CD4-positive, alpha-beta T cell treated with Interleukin-6 for 4 hours (primary cell): ENCODE measurements at places on chromosomes 7 and 10.

GRCh38 chr7:132390705-132391104 is 185.6 kb downstream of the PLXNA4 start:
- no peak for DNase-seq

DNA sequence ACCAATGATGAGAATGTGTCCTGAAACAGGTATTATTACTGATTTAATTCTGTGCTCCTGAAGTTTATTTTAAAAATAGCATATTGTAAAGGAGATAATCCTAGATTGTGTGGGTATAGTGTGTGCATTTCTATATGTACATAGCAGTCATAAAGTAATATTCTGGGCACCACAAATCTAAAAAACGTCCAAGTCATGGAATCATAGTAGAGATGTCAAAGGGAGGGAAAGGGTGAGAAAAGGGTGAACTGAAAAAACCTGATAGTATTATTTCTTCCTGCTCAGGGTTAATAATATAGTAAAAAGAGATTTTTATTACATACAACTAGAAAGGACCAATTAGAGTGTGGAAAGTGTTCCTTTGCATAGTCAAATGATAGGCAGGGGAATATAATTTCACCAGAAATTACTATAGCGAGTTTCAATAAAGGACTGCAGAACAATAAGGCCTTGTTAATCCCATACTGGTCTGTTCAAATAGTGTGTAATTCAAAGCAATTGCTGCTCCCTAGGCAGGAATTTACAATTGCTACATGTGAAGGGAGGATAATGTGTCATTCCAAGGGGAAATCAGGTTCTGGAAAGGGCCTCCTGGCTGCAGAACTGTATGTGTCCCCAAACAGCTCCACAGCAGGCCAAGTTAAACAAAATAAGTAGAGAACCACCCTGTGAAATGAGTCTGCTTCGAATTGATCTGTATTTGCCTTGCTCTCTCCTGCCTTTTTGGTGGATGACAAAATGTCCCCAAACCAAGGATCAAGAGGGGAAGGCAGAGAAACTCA is 42.5 kb upstream of the KMT2E start:
- no peak for DNase-seq

DNA sequence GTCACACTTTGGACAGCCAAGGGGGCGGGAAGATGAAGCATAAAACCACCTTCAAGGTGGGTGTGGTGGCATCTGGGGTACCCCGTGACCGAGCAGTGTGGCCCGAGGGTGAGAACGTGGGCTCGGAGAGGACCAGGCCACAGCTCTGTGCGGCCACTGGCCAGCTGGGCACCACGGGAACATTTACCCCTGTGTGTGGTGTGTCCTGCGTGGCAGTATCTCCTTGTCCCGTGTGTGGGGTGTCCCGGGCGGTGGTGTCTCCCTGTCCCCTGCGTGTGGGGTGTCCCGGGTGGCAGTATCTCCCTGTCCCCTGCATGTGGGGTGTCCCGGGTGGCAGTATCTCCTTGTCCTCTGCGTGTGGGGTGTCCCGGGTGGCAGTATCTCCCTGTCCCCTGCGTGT is 570.3 kb downstream of the DNAJB6 start:
- DNase-seq = no peak

DNA sequence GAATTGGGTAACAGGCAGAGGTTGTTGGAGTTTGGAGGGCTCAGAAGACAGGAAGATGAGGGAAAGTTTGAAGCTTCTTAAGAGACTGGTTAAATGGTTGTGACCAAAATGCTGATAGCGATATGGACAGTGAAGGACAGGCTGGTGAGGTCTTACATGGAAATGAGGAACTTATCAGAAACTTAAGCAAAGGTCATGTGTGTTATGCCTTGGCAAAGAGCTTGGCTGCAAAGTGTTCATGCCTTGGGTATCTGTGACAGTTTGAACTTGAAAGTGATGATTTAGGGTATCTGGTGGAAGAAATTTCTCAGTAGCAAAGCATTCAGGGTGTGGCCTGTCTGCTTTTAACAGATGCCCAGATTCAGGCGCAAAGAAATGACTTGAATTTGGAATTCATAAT is 64.5 kb upstream of the EEPD1 start:
- DNase-seq = no peak

DNA sequence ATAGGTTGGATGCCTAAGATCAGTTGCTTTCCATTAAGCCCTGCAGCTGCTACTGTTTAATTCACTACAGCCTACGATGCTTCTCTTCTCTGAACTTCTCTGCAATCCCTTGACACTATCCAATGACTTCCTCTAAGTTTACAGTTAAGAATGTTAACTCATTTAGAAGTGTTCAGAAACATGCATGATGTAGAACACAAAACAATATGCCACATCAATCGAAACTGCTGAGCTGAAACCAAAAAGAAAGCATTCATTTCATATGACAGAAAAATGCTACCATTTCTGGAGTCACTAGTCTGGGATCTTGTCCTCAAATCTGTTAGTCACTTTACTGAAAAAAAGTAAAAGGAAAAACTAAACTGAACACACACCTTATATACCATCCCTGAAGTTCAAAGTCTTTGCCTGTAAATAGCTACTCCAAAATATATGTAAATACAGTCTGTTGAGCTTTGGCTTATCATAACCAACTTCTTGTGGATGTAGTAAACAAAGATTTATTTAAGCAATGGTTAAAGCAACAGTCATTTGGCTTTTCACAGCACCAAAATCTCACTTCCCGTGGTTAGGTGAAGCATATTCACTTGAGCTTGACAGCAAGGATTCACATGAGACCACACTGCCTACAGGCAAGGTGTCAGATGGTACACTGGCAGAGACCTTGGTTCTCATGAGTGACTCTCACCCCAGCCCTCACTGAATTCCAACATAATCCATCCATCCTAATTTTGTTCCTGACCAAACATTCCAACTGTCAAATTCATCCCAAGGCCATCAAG is 187.0 kb downstream of the PPP1R17 start:
- no peak for DNase-seq

DNA sequence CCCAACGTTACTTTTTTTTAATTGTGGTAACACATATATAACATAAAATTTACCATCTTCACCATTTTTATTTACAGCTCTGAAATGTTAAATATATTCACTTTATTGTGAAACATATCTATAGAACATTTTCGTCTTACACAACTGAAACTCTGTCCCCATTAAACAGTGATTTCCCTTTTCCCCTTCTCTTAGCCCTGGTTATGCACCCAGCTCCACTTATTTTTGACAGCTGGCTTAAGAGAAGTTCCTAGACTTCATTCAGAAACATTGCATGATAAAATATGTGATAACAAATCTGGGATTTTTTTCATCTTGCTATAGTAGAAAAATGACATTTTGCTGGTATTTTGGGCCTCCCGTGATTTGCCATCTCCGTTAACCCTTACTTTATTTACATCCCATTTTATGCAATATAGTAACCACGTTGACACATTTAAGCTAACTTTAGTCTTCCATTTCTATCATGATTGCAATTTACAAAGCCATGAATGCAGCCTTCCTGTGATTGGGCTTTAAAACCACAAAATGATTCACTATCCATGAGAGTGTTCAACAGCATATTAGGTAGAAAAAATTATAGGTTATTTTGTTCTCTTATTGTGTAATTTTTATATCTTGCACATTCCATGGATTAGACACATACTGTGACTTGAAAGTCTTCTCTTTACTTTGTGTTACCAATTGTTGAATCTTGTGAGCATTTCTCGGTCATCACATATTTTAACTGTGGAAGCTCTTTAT is 139.6 kb downstream of the SND1 start:
- DNase-seq = no peak

GRCh38 chr7:1854866-1855724 is 185.0 kb downstream of the ELFN1 start:
- no peak for DNase-seq

- DNase-seq = no peak
Observed at GRCh38 chr7:90613088-90613498, 17.0 kb downstream of the CDK14 start.

DNA sequence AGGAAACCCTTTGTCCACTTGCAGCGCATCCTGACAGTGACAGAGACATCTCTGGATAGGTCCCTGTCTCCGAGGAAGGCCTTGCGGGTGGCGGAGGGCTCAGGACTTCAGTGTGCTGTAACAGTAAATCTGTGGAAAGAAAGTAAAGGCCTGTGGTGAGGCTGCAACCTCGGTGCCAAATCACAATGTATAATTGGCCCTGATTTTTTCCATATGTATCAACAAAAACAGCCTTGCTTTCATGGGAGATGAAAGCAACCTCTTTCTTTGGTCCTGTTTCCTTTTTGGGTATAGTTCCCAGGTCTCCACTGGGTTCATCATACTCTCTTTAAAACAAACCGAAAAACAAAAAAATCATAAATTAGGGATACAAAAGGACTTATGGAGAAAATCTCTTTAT is 110.9 kb upstream of the BMPER start:
- DNase-seq = no peak

GRCh38 chr7:131546126-131546525 is 10.3 kb downstream of the PODXL start:
- DNase-seq = no peak

GRCh38 chr7:8751557-8752231 is 318.3 kb downstream of the NXPH1 start:
- DNase-seq = no peak

DNA sequence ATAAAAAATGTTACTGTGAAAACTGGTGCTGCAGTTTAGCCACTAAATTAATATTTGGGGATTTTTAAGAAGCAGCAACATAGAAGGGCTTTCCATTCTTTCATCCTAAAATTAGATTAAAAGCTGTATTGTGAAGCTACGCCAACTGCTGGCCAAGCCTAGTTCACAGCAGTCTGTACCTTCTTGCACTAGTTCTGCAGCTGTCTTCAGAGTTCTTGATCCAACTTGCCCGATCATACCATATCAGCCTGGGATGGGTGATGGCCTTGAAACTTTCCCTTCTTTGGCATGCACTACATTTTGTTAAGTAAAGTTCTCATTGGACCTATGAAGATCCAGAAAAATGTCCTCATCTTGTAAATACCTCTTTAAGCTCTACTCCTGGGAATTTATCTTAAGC is 20.3 kb upstream of the PANK1 start:
- no peak for DNase-seq

- no peak for DNase-seq
Observed at GRCh38 chr10:33569702-33570101, 235.2 kb upstream of the NRP1 start.

DNA sequence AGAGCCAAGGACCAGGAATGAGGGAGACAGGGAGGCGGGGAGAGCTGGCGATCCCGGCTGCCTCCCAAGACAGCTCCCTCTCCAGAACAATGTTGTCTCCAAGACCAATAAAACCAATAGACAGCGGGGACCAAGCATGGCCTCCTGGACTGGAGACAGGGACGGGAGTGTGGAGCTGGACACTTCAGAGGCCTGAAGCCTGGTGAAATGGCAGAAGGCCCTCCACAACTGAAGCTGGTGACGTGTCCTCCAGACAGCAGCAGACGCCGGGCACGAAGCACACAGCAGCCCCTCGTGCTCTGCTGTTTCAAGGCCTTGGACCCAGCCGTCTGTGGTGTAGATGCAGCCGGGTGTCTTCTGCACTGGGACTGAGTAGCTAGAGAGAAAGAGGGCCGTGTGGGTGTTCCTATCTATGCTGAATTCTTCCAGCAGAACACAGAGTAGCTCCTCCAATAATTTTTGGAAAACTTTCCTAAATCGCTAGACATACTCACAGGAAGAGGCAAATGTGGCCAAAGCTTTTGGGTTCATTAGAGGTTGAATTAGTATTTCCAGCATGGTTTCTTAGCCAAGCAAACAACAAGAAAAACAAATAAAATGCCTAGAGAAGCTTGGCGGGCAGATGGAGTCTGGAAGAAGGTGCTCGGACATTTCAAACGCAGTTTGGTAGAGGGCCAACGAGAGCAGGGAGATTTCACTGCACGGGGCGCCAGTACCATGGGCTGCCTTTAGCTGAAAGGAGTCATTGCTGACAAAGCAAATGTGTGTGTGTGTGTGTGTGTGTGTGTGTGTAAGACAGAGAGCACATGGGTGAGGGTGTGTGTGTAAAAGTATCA is 570.4 kb downstream of the TCERG1L start:
- DNase-seq = no peak

GRCh38 chr10:84521468-84521867 is 193.1 kb downstream of the CCSER2 start:
- DNase-seq = no peak

DNA sequence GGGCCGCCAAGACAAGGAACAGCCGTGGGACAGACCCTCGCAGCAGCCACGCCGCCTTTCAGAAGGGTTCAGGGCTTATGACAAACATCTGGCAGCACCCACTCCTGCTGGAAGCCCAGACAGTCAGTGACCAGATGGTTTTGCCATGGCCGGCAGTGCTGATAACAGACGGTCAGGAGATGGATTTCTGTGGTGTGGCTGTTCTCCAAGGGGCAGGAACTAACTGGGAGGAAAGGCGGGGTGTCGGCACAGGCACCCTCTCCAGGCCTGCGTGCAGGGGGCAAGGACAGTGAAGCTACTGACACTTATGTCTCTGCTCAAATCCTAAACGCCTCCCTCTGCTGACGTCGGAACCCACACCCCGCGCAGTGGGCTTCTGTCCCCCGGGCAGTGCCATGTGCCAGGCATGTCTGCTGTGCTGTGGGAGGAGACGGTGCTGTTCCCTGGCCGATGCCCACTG is 416.1 kb downstream of the DNAJB6 start:
- DNase-seq = no peak

DNA sequence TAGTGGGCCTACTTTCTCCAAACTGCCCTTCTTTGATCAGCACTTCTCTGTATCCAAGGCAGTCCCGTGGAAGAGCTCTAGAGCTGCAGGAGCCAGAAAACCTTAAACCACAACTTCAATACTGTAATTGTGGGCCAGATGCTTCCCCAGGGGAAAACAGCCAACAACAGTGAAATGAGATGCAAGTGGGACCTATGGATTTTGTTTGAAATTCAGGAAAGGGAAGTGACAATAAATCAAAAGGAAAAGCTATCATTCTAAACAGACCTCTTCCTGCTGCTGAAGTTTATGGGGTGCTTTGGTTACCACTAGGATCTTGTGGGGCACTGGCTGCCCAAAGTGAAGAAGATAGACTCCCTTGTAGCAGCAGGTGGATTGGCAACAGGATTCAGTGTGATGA is 1031.7 kb downstream of the LRMDA start:
- DNase-seq = no peak

DNA sequence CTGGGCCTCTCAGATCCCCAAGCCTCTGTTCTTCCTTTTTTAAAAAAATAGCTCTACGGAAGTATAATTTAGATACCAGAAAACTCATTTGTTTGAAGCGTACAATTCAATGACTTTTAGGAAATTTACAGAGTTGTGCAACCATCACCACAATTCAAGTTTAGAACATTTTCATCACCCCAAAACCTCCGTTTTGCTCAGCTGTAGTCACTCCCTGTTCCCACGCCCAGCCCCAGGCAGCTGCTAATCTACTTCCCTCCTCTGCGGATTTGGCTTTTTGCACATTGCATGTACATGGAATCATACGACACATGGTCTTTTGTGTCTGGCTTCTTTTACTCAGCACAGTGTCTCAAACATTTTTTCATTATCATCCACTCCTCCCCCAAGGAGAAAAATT is 229.2 kb downstream of the TCF7L2 start:
- DNase-seq = no peak

- DNase-seq = no peak
Observed at GRCh38 chr10:77420947-77421523, 216.6 kb downstream of the KCNMA1 start.

GRCh38 chr10:13268841-13269240 is 31.0 kb downstream of the PHYH start:
- no peak for DNase-seq
